T-helper 1 cell treated with Interleukin-12 subunit alpha and Interleukin-12 subunit beta and Interleukin-4 antibody, amounts not matched to agents 30 ng/mL and 1 ng/mL, for 36 hours (primary cell): ENCODE measurements at places on chromosomes 6 and 20. TPM values are rescaled to one million over a fixed set of nuclear protein-coding genes. Genes with fewer than 3 reads are reported as not detected.

Gene ZBP1
- total RNA-seq: 12.5 TPM in 2 replicates

Gene PTCRA
- total RNA-seq: not detected in 2 replicates

Gene RSPO4
- total RNA-seq: not detected in 2 replicates

Gene OR2J2
- total RNA-seq: not detected in 2 replicates

Gene LRRN4
- not detected in 2 replicates for total RNA-seq

Gene TPD52L1
- total RNA-seq: not detected in 2 replicates

Gene ZC2HC1B
- total RNA-seq: not detected in 2 replicates

Gene MROH8
- total RNA-seq: 0.98 and 1.0 TPM in 2 replicates
